ENCODE measurements at places on chromosomes 7 and 10. TPM values are rescaled to one million over a fixed set of nuclear protein-coding genes. Genes with fewer than 3 reads are reported as not detected.

Gene PNLIPRP1
- not detected for total RNA-seq

Gene C7orf57
- 0.32 TPM for total RNA-seq

Gene SLC18A3
- not detected for total RNA-seq

Gene LRIT2
- not detected for total RNA-seq

Gene PDZD7
- 7.0 TPM for total RNA-seq

Gene TAS2R41
- not detected for total RNA-seq

Gene INTS15
- total RNA-seq: 28.3 TPM

Gene PAPOLB
- total RNA-seq: not detected

Gene PLCE1
- 4.4 TPM for total RNA-seq

Gene CARD11
- total RNA-seq: 1.7 TPM

Gene IRF5
- total RNA-seq: 1.4 TPM
